ENCODE measurements at places on chromosomes 5 and 9.
A peak's percentile ranks its signal among the peaks of the same experiment; 100 is the strongest.

DNA sequence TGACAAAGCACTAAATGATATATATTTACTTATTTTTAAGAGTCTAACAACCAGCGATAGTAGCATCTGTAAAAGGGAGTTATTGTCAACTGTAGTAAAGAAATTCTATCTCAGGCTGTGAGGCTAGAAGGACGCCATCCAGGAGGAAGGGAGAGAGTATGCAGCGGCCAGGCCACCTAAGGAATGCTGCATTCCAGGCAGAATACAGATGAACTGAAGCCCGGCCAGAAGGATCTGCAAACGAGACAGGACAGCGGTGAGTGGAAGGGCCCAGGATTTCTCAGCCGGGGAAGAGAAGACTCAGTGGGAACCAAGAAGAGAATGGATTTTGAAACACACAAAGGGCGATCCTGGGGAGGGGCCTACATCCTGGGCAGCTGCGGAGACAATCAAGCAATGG, 7.4 kb downstream of the RETREG1 start:
- DNase-seq = no peak

GRCh38 chr9:19416143-19416542, 7.3 kb downstream of the ACER2 start:
- DNase-seq = no peak

DNA sequence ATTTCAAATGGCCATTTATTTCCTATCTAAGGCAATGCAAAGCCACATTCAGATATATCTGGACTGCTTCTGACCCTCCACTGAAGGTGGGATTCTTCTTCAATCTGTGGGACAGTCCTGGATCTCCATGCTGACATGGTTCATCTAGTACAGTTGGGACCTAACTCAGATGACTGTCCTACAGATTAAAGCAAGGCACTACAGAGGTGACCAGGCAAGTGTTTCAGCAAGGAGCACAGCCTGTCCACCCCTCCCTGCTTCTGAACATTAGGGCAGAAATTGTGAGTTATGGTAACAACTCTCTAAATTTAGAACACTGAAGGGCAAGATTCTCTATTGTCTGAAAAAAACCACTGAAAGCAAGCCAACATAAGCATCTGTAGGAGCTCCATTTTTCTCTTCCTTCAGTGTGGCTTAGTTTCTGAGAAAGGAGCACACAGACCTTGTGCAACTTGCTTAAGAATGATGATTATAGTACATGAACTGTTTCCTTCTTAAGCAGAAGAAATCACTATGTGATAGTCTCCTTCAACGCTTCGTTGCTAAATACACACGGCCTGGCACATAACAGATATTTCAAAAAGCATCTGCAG, 62.9 kb upstream of the BARX1 start:
- no peak for DNase-seq

- no peak for DNase-seq
Measured at GRCh38 chr9:99121604-99122003, 16.7 kb downstream of the TGFBR1 start.

DNA sequence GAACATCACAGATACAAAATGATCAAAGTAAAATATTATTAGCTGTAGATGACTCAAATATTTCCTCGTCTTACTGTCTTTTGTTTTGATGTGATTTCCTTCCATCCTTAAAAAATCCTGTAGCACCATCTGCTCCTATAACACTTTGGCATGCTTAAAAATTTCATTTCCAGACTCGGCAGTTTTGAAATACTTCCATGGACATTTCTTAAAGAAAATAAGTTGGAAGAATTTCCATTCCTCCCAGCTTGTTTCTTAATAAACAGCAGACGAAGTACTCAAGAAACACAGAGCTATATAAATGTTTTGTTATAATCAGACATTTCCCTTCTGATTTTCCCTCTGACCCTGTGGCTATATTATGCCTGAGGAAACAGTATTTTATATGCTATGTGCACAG, 41.2 kb upstream of the SVEP1 start:
- no peak for DNase-seq

- no peak for DNase-seq
Measured at GRCh38 chr5:68459810-68460139, 244.2 kb downstream of the PIK3R1 start.

GRCh38 chr9:4581861-4582565, 80.1 kb upstream of the PLPP6 start:
- DNase-seq = no peak

- DNase-seq = no peak
Measured at GRCh38 chr5:162842727-162843126, 594.7 kb upstream of the CCNG1 start.

DNA sequence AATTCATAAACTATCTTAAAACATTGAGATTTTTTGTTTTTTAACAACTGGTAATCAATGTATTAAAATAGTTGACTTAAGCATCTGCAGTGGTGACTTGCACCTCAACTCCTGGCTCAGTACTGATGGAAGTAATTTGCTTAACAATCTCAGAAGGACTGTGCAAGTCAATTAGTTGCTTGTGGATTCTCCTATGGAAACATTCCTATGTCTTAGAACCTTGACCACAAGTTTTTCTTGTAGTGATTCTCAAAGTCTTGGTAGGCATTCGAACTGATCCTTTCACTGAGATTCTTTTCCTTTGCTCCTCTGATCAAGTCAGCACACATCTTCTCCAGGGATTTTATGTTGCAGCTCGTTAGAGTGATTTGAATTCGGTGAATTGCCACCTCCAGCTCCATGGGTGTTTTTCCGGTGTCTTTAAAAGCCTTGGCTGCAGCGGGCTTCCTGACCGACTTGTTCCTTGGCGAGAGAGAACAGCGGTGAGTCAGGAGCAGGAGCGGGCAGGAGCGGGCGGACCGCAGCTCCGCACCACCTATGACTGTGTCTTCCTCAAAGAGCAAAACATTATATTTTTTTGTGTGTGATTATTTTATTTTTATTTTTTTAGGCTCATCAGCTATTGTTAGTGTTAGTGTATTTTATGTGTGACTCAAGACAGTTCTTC, 21.1 kb downstream of the HMGXB3 start:
- peak; percentile 55 for DNase-seq

DNA sequence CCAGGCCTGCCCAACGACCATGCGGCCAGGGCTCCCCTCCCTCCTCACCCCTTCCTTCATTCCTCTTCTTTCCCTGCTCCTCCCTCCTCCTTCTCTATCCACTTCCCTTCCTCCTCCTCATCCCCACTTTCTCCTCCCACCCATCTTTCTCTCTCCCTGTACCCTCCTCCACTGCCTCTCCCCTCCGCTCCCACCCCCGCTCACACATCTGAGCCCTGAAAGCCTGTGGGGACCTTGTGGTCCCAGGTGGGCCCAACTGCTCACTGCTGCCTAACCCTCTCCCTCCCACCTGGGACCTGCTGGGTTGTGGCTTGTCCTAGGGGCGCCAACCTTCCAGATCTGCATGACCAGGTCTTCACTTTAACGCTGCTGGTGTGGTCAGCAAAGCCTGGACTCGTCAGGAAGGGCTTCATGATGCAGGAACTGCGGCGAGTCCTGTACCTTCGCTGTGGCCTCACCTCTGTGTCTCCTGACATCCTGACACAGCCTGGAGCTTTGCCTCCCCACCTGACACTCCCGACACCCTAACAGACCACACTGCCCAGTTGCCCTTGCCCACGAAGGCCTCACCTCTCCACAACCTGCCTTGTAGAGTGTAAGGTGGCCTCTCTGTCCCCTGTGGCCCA, 34.6 kb downstream of the C5orf15 start:
- DNase-seq = no peak

DNA sequence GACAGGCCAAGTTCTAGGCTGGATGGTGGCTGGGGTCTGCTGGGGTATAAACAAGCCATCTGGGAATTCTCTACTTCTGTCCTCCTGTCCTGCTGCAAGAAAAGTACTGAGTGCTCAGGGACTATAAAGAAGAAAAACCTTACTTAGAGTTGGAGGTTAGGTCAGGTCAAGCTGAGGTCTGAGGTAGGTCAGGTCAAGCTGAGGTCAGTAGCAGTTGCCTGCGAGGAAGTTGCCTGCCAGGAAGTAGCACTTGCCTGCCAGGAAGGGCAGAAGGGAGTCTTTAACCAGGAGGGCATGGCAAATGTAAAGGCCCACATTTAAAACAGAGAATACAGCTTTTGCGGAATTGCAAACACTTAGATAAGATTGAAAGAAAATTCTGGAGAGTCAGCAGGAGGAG, 51.3 kb upstream of the PRLR start:
- no peak for DNase-seq

DNA sequence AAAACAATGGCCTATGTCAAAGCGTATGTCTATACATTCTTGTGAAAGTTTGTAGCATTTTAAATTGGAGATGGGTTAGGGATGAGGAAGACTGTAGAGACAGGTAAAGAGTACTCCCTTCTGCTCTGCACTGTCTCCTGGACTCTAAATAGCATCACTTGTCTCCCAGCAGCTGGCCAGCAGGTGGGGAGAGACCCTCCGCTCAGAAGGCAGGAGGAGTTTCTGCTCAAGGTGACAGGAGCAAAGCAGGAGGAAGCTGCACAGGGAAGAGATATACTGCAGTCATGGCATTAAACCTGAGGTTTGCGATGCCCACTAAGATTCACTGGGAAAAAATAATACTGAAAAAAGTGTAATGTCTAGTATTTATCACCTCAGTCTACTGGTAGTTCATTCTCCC, 10.7 kb upstream of the ASTN2 start:
- no peak for DNase-seq

GRCh38 chr5:92560698-92561401, 1020.2 kb downstream of the NR2F1-AS1 start:
- no peak for DNase-seq

GRCh38 chr5:154491941-154492340, 13.9 kb upstream of the HAND1 start:
- no peak for DNase-seq

DNA sequence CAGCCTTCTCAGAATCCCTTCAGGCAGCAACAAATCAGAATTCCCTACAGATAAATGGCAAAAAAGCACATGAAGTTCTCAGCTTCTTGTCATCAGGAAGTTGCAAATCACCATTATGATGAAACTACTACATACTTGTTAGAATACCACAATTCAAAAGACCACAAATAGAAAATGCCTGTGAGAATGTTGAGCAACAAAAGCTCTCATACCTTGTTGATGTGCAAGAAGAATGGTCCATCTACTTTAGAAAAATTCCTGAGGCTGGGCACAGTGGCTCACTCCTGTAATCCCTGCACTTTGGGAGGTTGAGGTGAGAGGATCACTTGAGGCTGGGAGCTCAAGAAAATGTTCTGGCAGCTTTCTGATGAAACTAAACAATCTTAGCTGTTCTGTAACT, 278.1 kb downstream of the ICE1 start:
- no peak for DNase-seq

DNA sequence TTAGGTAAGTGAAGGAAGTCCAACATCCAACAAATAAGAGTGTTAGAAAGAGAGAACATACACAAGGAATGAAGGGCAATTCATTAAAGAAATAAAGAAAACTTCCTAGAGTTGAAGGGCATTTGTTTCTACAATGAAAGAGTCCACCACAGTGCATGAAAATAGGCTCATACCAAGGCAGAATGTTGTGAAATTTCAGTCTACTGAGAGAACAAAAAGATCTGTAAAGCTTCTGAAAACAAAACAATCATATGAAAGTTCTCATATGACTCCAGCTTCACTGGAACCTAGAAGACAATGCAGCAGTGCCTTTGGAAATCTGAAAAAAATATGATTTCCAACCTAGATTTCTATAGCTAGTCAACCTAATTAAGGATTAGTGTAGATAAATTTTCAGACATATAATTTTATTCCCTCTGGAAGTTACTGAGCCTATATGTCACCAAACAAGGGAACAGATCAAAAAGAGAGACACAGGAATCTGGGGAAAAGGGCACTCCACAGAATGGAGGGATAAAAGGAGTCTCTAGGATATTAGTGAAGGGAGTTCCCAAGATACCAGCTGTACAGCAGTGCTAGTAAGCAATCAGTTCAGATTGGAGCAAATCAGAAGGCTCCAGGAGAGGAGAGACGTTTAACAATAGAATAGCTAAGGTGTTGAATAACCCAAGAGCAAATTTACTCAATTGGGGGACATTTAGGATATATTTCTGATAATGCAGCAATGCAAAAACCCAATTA, 5.8 kb downstream of the C5orf58 start:
- DNase-seq = no peak

- no peak for DNase-seq
Measured at GRCh38 chr9:116966199-116966598, 279.1 kb downstream of the TRIM32 start.

DNA sequence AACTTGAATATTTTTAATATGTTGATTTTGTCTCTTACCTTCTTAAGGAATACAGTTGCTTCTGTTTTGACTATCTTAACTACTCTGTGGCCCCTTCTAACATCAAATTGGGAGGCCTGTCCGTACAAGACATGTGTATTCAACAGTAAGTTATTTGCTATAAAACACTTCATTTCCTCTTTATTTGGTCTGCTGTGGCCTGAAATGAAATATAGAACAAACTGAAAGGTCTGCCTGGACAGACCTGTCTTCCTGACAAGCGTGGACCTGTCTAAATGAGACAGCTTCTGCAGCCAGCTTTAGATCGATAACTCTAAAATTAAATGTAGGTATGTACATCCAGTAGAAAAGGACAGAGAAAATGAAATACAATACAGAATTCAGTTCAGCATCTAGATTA, 2.2 kb upstream of the LPAR1 start:
- DNase-seq = no peak

- no peak for DNase-seq
Measured at GRCh38 chr9:136645903-136646754, 16.6 kb upstream of the EGFL7 start.
